Activated CD8-positive, alpha-beta memory T cell treated with anti-CD3 and anti-CD28 coated beads, Interleukin-2, amount 50 U/mL, for 4 hours (primary cell): ENCODE measurements at places on chromosomes 6 and 20.

DNA sequence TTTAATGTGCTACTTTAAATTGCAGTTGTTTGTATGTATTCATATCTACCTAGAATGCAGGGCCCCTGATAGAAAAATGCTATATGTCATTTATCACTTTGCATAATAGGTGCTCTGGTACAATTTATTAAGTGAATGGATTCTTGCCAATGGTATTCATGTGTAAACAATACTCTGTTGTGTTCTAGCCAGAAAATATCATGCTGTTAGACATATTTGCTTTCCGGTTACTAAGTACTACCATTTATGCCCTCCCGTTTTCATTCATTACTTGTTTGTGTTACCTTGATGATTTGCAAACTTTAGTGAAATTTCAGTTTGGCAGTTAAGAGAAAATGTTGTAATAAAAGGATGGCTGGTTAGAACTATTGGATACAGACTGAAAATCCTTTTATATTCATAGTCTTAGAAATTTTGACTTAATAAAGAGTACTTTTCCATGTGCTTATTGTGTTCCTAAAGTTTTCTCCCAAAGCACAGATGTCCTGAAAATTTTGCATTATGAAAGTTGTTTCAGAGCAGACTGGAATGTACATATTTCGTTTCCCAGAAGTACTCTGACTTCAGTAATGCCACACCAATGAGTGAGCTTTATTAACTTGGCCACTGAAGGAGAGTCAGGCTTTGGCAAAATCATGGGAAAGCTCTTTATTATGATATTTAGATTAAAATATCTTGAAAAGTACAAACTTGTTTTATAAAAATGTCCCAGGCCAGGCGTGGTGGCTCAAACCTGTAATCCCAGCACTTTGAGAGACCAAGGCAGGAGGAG, 31.5 kb downstream of the RPF2 start:
- DNase-seq: no peak

GRCh38 chr6:110856296-110856695, 18.3 kb upstream of the AMD1 start:
- DNase-seq: no peak

GRCh38 chr6:137881522-137881886, 14.4 kb downstream of the TNFAIP3 start:
- no peak for DNase-seq

DNA sequence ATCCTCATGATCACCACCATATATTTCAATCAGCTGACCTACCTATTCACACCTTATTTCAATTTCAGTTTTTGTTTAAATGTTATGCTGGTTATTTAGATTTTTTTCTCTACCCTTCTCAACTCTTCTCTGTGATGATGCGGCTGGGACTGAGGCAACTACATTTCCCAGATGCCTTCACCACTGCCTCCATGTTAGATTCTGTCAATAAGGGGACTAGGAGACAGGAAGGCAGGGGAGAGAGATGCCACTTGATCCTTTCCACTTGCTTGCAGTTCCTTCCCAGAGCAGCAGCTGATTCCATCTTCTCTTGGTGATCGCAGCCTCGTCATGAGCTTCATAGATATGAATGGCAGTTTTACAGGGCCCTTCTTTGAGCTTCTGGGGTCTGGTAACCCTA, 33.5 kb upstream of the POU3F2 start:
- DNase-seq: no peak

DNA sequence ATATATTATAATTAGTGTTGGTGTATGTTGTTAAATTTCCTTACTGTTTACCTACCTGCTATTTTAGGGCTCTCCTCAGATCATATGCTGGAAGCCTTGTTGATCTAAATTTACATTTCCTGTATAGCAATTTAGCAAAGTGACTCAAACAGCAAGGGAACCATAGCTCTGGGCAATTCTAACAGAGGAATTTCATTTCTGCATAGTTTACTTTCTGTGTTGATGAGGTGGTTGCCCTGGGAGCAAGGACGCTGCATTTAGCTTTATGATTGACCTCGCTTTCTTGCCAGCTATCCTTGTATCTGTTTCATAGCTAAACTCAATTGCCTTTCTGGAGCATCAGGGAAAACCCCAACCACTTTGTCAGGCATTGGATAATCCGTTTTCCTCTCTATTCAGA, 810.8 kb downstream of the GRIK2 start:
- DNase-seq: no peak

GRCh38 chr6:119594907-119595306, 245.3 kb upstream of the MAN1A1 start:
- DNase-seq: no peak
